ENCODE measurements at places on chromosomes 1 and 21.

DNA sequence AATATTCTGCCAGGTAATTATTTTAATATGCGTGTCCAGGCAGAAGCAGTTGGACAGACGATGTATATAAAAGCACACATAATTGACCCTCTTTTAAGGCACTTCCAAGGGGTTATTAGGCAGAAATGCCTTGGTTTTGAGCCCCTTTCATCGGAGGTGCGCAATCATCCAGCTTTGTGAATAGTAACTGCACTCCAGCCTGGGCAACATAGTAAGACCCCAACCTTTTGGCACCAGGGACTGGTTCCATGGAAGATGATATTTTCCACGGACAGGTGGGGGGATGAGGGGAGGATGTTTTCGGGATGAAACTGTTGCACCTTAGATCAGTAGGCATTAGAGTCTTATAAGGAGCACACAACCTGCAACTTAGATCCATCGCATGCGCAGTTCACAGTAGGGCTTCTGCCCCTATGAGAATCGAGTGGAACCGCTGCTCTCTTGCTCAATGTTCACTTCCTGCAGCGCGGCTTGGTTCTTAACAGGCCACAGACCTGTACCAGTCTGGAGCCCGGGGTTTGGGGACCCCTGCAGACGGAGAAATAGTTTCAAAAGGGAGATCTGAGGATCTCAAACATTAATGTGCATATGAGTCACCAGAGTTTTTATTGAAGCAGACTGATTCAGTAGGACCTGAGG, 1.8 kb upstream of the MCOLN2 start:
- no peak for DNase-seq

DNA sequence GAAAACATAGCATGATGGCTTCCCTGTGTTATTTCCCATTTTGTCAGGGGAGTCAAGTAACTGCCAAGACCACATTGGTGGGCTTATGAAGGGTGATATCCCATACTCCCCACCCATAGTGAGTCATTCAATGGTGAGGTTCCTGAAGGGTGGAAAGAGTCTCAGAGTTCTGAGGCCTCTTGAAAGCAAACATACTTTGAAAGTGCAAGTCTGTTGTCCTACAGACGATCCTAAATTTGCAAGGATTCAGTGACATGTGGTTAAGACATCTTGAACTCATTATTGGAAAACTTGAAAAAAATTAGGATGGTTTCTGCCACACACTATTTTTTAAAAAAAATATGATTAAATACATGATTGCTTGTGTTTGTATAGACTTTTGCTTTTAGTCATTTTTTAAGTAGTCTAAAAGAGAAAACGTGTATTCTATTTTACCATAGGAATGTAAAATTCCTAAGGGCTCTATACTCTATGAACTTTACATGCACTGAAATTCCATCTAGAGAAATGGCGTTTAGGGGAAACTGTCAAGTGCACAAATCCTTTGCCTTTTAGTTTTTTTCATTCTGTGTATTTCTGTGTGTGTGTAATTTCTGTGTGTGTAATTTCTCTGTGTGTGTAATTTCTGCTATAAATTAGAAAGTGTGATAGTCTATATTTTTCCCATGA, 225.5 kb upstream of the ADAMTS5 start:
- DNase-seq: peak; percentile 75

GRCh38 chr1:116951200-116951935, 41.7 kb downstream of the PTGFRN start:
- DNase-seq: peak; percentile 44

DNA sequence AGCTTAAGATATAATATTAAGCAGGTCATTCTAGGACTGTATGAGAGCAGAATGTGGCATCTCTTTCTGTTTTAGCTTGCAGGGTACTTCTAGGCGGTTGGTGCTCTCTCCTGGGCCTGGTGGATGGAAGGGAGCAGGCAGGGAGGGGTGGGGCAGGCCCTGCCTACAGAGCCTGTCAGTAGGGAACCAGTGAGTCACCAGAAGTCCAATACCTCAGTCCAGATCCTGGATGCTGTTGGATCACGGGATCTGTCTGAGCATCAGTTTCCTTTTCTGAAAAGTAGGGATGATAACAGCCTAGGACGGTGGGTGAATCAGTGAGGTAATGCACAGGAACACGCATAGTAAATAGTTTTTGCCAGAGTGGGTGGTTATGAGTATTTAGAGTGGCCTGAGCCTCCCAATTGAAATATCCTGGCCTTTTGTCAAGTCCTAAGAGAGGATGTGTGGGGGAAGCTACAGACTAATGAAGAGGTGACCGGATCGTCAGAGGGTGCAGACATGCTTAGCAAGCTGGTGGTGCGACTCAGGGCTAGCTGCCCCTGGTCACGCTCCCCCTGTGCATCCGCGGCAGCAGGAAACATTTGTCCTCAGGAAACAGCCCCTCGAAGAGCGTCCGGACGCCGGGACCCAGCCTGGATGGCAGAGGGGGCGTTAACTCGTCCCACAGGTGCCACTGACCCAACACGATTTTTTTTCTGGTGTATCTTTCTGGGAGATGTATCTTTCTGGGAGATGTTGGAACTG, 23.9 kb downstream of the NAV1 start:
- DNase-seq: peak; percentile 6

- no peak for DNase-seq
Measured at GRCh38 chr1:85572574-85572973, 8.0 kb upstream of the CCN1 start.

Data from skin of body (tissue), 3 donors.